Left ventricle myocardium superior (tissue), 1 donor: ENCODE measurements at places on chromosomes 12 and 14.

DNA sequence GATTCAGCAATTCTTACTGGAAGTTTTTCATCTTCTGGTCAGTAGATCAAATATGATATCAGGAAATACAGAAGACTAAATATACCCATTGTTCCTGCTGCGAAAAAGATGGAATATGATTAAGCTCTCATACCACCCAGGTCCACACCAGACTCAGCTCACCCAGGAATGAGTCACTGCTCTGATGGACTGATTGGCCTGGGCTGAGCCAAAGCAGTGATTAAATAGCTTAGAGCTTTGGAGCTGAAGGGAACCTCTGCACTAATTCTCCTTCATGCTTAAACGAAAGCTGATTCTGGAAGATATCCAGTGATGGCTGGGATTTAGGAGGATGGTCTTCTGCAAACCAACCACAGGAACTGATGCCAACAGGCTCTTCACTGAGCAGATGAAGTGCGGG is 62.0 kb upstream of the SYT1 start:
- DNase-seq, result no peak

DNA sequence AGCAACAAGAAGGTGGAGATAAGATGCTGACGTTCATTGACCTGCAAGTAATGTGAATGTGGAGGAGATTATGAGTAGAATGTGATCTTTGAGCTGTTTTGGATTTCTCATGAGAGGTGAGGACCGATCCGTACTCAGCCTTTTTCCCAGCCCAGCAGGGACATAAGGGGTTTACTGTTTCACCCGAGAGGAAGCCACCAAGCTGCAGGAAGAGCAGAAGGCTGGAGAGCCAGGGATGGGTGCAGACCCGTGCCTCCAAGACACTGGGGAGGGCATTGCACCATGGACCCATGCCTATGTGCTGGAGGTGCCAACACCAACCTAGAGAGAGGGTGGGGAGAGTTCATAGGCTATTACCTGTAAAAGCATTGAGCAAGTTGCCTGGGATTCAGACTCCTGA is 206.0 kb upstream of the DIO3 start:
- no peak for DNase-seq

- DNase-seq, result no peak
These were observed 146.5 kb downstream of the SRGAP1 start for GRCh38 chr12:63990828-63991547.

DNA sequence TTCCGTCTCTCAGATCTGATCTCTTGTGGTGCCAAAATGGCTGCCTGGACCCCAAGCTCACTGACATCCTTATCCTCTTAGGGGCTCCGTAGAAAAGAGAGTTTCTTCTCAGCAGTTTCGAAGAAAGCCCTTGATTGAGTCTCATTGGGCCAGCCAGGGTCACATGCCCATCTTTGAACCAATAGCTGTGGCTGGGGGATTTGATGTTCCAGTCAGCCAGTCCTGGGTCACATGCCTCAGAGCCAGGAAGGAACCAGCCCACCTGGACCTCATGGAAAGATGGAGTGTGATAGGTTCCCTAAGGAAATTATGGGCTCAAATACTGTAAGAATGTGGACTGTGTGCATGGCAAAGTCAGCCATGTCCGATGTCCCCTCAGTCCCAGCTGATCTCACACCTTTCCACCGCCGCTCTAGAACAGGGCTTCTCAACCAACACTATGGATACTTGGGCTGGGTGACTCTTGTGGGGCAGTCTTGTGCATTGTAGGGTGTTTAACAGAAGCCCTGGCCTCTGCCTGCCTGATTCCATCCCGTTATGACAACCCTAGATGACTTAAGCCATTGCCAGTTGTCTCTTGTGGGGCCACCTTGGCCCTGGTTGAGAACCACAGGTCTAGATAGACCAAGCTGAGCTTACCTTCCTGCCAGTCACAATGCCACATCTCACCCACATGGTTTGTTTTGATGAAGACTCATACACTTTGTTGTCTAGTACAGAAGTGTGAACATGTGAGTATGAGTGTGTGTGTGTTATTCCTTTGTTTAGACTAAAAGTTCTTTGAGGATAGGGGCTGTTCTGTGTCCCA is 163.9 kb downstream of the ADGRD1 start:
- DNase-seq, result no peak

GRCh38 chr14:88043529-88044443 is 38.9 kb downstream of the GPR65 start:
- no peak for DNase-seq

- no peak for DNase-seq
These were observed 16.2 kb downstream of the CLMN start for GRCh38 chr14:95303552-95303951.

- DNase-seq, result no peak
These were observed 29.4 kb upstream of the ACTN1 start for GRCh38 chr14:69008421-69008884.

DNA sequence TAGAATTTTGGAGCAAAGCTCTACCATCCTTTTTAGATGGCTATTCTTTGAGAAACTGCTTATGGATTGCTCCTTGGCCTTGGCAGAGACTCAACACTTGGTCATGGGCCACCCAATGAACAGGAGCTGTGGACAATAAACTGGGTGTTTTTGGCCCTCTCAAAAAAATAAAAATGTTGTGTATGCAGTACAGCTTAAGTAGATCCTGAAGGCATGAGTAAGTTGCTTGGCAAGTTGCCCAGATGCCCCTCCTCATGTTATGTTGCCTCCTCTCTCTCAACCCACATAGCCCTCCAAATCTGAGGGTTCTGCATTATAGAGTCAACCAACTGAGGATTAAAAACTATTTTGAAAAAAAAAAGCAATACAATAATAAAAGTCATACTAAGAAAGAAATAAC is 124.9 kb downstream of the ATP23 start:
- DNase-seq, result no peak

- DNase-seq, result no peak
These were observed 132.8 kb downstream of the TTLL5 start for GRCh38 chr14:75793806-75794205.

GRCh38 chr12:29066011-29066588 is 83.0 kb upstream of the FAR2 start:
- no peak for DNase-seq

DNA sequence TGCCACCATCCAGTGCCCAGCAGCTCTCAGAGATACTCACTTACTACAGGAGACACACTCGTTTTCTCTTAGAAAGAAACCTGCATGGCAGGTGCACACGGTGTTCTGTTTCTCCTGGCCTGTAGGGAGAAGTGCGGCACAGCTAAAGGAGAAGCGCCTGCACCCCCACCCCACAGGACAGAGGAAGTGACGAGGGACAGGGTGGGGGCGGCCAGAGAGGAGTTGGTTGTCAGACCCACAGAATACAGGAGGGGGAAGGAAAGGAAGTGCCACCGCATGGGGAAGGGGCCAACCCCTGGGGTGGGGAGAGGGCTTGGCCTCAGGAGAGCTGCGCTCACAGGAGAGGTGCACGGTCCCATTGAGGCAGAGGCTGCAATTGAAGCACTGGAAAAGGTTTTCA is 8.8 kb downstream of the TNFRSF1A start:
- DNase-seq, result no peak

DNA sequence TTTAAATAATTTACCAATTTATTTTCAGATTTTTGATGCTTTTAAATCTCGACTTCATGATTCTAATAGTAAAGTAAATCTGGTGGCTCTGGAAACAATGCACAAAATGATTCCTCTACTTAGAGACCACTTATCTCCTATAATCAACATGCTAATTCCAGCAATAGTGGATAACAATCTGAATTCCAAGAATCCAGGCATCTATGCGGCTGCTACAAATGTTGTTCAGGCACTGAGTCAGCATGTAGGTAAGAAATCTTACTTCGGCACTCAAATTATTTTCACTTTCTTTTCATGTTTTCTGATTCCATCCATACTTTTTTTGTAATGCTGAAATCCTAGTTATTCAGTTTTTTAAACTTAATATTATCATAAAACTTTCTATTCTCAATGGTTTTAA is 15.5 kb upstream of the PRPF39 start:
- DNase-seq, result no peak

GRCh38 chr12:23290627-23291330 is 658.7 kb downstream of the SOX5 start:
- no peak for DNase-seq

GRCh38 chr14:99808154-99808505 is 14.9 kb downstream of the EML1 start:
- DNase-seq, result no peak

DNA sequence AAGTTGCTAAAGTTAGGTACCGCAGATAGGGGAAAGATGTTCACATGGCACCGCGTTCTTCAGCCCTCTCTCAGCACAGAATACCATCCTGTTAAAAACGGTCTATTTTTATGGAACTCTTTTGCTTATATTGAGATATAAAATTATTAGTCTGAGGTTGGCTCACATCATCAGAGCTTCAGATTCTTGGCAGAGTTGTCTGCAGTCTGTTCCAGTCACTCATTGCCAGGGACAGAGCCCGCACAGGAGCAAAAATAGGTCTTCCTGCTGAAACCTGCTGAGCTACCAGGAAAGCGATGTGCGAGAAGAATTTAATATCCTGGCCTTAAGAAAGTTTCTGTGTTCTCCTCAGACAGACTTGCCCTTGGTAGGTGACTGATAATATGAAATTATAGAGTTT is 249.8 kb downstream of the VRK1 start:
- no peak for DNase-seq

DNA sequence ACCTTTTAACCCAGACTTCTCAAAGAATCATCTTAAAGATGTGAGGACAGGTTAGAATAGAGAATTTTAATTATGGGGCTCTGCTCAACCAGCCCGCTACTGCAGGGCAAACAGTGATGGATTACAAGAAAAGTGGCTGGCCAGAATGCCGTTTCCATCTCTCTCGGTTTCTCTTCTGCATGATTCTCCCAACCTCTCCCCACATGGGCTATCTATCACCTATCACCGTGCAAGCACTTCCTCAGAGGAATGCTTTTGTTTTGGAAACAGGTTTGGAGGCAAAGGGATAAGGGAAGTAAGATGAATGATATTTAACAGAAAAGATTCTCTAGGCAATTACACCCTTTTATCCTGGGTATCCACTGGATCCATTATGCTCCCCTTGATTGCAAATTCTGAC is 37.4 kb upstream of the PHC1 start:
- no peak for DNase-seq

DNA sequence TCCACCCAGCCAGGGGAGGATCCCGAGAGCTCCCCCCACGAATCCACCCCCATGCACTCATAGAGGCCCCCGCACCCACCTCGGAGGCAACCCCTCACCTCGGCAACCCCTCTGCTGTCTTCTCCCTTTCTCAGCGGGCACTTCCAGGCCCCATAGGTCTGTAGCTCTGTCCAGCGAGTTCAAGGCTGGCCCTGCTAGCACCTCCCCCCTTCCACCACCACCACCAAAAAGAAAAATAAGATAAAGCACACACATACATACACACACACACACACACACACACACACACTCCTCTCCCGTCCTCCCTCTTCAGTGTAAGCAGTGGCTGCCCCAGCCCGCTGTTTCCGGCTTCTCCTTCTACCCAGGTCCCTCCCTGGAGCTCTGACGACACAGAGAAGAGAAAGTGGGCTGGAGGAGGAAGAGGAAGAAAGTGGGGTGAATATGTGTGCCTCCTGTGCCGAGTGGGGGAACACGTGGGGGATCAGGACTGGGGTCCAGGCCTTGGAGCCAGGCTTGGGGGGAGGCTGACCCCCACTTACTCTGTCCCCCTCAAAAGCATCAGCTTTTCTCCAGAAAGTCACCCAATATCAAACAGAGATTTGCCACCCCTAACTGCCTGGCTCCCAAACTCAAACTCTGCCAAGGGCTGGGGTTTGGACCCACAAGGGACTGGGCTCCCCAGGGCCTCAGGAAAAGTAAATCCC is at the start of gene STAT6:
STAT6 (minus strand) TSS at position 332 of the 704 bp plus-strand sequence. CDS start 3,084 bp downstream, outside the sequence.
- DNase-seq, result peak; percentile 82

DNA sequence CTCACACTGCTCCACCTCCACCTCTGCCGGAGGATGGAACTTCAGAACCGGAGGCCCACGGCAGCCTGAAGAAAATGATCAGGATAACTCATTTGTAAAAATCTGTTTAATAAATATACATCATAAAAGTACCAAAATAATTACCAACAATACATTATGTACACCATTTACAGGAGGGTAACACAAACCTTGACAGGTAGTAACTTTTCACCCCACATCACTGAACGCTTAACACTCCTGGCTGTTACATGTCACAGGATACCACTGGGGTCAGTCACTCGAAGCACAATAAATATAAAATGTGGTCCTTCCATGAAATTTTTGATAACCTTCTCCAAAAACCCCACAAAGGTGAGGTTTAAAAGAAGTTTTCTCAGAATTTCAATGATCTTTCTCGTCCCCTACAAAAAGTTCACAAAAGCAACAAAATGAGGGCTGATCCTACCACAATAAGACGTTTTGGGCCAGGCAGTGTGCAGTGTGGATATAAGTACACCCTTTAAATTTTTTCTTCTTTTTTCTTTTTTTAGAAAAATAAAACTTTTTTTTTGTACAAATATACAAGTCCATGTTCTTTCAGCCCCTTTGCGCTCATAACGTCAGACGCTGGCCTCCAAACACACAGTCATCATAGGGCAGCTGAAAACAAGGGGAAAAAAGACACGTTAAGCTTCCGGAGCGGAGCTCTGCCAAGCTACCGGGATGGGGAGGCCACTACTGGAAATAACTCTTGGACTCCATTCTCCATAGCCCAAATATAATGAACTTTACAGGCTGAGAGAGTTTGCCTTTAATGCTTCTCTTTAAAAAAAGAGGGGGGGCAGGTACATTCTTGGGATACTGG is 2.9 kb downstream of the NFKBIA start:
- DNase-seq, result peak; percentile 61

GRCh38 chr12:57638096-57638495 is 5.1 kb upstream of the B4GALNT1 start:
- no peak for DNase-seq

GRCh38 chr12:57609781-57610553 is 1.3 kb upstream of the ARHGEF25 start:
- DNase-seq, result peak; percentile 62

DNA sequence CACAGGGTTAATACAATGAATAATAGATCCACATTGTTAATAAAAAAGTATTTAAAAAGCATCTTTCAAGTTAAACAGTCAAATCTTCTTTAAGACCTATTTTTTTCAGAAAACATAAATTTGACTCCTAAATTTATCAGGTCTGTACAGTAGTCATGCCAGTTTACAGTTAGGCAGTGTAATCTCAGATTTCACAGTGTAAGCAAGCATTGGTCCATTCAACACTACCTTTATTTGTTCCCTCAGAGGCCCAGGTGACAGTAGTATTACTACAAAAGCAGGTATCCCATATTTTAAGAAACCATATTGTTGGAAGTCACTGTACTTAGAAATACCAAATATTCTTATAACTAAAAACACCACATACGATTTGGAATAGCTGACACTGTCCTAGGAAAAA is 6.1 kb downstream of the ATP2B1 start:
- DNase-seq, result no peak
